Nephron progenitor cell (in vitro differentiated cells): ENCODE measurements at places on chromosomes 5 and 9.

GRCh38 chr5:72412283-72413055 lies 92.3 kb downstream of the PTCD2 start:
- H3K4me1 ChIP-seq = no peaks in the 10 kb centered on the region
- no peak overlapping the region for H3K4me3 ChIP-seq
- no peak overlapping the region for H3K27ac ChIP-seq
- peaks cover 3% of the 10 kb centered on the region for H3K27me3 ChIP-seq
- no peaks in the 10 kb centered on the region for H3K36me3 ChIP-seq

DNA sequence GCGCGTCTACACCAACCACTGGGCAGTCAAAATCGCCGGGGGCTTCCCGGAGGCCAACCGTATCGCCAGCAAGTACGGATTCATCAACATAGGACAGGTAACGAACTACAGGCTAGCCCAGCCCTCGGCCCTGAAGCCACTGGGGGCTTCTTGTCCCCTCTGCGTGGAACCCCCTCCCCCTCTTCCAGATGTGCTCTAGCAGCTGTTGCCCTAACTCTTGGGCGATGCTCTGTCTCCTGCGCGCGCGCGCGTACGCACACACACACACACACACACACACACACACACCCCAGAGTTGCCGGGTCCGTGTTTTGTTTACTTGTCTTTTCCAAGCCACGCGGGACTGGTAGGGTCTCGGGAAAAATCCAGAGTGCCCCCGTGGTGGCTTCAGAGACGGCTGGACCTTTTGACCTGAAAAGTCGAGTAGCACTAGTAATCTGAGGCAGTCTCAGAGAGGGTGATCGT lies 836 bp downstream of the PCSK5 start:
- H3K4me1 ChIP-seq = peaks cover 61% of the 10 kb centered on the region
- no peaks in the 10 kb centered on the region for H3K36me3 ChIP-seq
- DNase-seq = peak; percentile 53
- no peaks in the 10 kb centered on the region for H3K27me3 ChIP-seq
- peak overlapping the region; percentile 75 for H3K27ac ChIP-seq
- H3K4me3 ChIP-seq = peak overlapping the region; percentile 92

GRCh38 chr5:61881821-61882487 lies 424.1 kb upstream of the KIF2A start:
- no peak for DNase-seq
- H3K27ac ChIP-seq = peak overlapping the region; percentile 50
- H3K27me3 ChIP-seq = peaks cover 3% of the 10 kb centered on the region
- H3K36me3 ChIP-seq = no peaks in the 10 kb centered on the region
- peaks cover 11% of the 10 kb centered on the region for H3K4me1 ChIP-seq
- no peak overlapping the region for H3K4me3 ChIP-seq

- DNase-seq = no peak
- H3K36me3 ChIP-seq = no peaks in the 10 kb centered on the region
- H3K27ac ChIP-seq = no peak overlapping the region
- H3K4me1 ChIP-seq = peaks cover 48% of the 10 kb centered on the region
- peak overlapping the region; percentile 53 for H3K4me3 ChIP-seq
Measured at GRCh38 chr5:103260951-103261350, 2.4 kb downstream of the MACIR start.

DNA sequence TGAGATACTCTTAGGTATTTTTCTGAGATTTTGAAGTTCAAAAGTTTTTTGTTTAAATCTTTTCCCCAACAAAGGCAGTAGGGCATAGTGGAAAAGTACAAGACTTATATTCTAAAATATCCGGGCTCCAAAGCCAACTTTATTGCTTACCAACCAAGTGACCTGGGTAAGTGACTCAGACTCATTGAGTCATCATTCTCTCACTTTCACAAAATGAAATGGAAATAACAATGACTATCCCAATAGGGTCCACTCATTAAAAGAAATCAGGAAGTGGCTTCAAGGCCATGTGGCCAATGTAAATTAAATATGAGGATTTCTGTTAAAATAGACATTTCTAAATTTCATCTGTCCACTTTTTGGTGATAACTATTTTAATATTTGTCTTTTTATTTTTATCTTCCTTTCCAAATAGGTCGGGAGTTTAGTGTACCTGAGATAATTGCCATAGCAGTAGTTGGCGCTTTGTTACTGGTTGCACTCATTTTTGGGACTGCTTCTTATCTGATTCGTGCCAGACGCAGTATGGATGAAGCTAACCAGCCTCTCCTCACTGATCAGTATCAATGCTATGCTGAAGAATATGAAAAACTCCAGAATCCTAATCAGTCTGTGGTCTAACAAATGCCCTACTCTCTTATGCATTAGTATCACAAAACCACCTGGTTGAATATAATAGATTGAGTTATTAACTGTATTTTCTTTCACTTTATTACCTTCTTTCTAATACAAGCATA lies 15.5 kb downstream of the TYRP1 start:
- no peak for DNase-seq
- H3K4me1 ChIP-seq = no peaks in the 10 kb centered on the region
- H3K27me3 ChIP-seq = no peaks in the 10 kb centered on the region
- no peaks in the 10 kb centered on the region for H3K36me3 ChIP-seq
- H3K4me3 ChIP-seq = no peak overlapping the region

GRCh38 chr9:9182431-9182830 lies 1382.9 kb upstream of the DMAC1 start:
- no peaks in the 10 kb centered on the region for H3K27me3 ChIP-seq
- H3K36me3 ChIP-seq = no peaks in the 10 kb centered on the region
- H3K27ac ChIP-seq = no peak overlapping the region
- H3K4me1 ChIP-seq = peaks cover 5% of the 10 kb centered on the region

- peaks cover 28% of the 10 kb centered on the region for H3K4me1 ChIP-seq
- no peak overlapping the region for H3K4me3 ChIP-seq
- peaks cover 6% of the 10 kb centered on the region for H3K36me3 ChIP-seq
- no peak for DNase-seq
- no peak overlapping the region for H3K27ac ChIP-seq
Measured at GRCh38 chr5:56853698-56854097, 38.3 kb downstream of the MAP3K1 start.

GRCh38 chr9:137685741-137686420 lies 67.1 kb downstream of the EHMT1 start:
- no peaks in the 10 kb centered on the region for H3K27me3 ChIP-seq
- no peak for DNase-seq
- H3K27ac ChIP-seq = no peak overlapping the region

DNA sequence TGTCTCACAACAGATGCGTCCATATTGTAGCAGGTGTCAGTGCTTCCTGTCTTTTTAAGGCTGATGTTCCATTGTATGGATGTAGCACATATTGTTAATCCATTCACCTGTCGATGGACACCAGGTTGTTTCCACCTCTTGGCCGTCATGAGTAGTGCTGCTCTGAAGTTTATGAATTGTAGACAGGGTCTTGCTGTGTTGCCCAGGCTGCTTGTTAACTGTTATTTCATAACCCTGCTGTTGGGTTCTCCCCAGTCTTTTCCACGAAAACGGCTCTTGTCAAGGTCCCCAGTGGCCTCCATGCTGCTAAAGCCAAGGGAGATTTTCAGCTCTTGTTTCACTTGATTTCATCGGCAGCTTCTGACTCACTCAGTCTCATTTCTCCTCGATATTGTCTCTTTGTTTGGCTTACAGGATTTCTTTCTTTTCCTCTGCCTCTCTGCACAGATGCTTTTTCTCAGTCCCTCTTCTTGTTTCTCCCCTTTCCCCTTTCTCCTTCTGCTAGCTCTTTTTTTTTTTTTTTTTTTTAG lies 12.1 kb upstream of the PSD2 start:
- no peaks in the 10 kb centered on the region for H3K36me3 ChIP-seq
- peaks cover 64% of the 10 kb centered on the region for H3K27me3 ChIP-seq
- H3K27ac ChIP-seq = no peak overlapping the region

- H3K36me3 ChIP-seq = peaks cover 44% of the 10 kb centered on the region
- no peak overlapping the region for H3K4me3 ChIP-seq
- no peak overlapping the region for H3K27ac ChIP-seq
- H3K27me3 ChIP-seq = no peaks in the 10 kb centered on the region
- DNase-seq = no peak
- H3K4me1 ChIP-seq = no peaks in the 10 kb centered on the region
Measured at GRCh38 chr5:6660688-6661087, 27.4 kb downstream of the SRD5A1 start.

DNA sequence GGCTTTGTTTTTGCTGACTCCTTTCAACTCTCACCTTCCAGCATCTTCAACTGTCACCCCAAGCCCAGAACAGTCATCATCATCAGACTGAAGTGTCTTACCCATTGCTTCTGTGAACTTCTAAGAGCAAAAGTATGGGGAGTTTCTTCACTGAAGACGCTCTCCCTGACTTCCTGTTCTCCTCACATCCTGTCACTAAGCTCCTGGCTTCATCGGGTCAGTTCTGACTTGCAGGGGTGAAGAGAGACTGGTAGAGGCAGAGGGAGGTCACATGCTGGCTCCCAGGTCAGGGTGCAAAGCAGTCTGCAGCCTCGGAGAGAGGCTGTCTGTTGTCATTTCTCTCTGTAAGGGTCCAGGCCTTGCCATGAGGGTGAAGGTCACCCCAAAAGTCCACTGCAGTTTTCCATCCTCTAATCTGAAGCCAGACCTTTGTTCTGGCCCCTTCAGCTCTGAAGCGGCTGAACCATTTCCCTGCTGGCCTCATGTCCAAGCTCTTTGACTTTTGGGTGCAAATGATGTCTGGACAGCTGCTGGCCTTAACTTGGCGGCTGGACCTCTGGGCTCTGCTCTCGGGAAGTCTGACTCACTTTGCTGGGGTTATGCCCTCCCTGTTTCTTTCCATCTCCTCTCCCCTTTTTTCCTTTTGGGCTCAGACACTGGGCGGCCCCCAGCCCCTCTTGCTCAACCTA lies 305.0 kb downstream of the RAB3C start:
- peaks cover 9% of the 10 kb centered on the region for H3K36me3 ChIP-seq
- peaks cover 7% of the 10 kb centered on the region for H3K27me3 ChIP-seq
- H3K4me3 ChIP-seq = no peak overlapping the region
- H3K27ac ChIP-seq = no peak overlapping the region

- H3K4me3 ChIP-seq = no peak overlapping the region
- no peaks in the 10 kb centered on the region for H3K4me1 ChIP-seq
- H3K27me3 ChIP-seq = peaks cover 4% of the 10 kb centered on the region
- H3K27ac ChIP-seq = no peak overlapping the region
Measured at GRCh38 chr5:21810737-21811316, 1042.3 kb downstream of the CDH12 start.

GRCh38 chr5:155954701-155955445 lies 372.1 kb upstream of the SGCD start:
- no peak for DNase-seq
- no peaks in the 10 kb centered on the region for H3K4me1 ChIP-seq
- peaks cover 5% of the 10 kb centered on the region for H3K27me3 ChIP-seq
- H3K27ac ChIP-seq = no peak overlapping the region
- no peak overlapping the region for H3K4me3 ChIP-seq
- H3K36me3 ChIP-seq = no peaks in the 10 kb centered on the region

- no peak for DNase-seq
- no peaks in the 10 kb centered on the region for H3K36me3 ChIP-seq
- no peak overlapping the region for H3K4me3 ChIP-seq
- no peaks in the 10 kb centered on the region for H3K4me1 ChIP-seq
- H3K27me3 ChIP-seq = peaks cover 6% of the 10 kb centered on the region
Measured at GRCh38 chr5:160887780-160888179, 35.8 kb upstream of the ATP10B start.

DNA sequence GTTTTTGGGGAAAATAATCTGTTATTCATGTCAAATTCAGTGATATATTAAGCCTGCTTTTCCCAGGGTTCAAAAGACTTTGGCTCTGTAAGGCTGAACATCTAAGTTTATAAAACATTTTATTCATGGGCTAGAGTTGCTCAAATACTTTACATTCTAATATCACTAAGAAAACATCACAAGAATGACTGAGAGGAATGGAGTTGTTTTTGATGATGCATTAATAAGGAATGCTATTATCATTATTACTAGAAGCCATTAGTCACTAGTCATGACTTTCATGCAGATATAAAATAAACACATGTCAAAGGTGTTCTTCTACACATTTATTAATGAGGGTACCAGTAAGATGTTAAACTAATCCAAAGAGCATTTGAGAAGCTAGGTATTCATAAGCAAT lies 185.5 kb upstream of the KCNN2 start:
- H3K4me3 ChIP-seq = no peak overlapping the region
- H3K27me3 ChIP-seq = no peaks in the 10 kb centered on the region
- H3K27ac ChIP-seq = no peak overlapping the region
- DNase-seq = no peak
- peaks cover 4% of the 10 kb centered on the region for H3K36me3 ChIP-seq
- H3K4me1 ChIP-seq = no peaks in the 10 kb centered on the region

- no peaks in the 10 kb centered on the region for H3K4me1 ChIP-seq
- no peak for DNase-seq
- peaks cover 4% of the 10 kb centered on the region for H3K36me3 ChIP-seq
- no peak overlapping the region for H3K27ac ChIP-seq
- no peaks in the 10 kb centered on the region for H3K27me3 ChIP-seq
Measured at GRCh38 chr5:9283021-9283420, 262.9 kb downstream of the SEMA5A start.

DNA sequence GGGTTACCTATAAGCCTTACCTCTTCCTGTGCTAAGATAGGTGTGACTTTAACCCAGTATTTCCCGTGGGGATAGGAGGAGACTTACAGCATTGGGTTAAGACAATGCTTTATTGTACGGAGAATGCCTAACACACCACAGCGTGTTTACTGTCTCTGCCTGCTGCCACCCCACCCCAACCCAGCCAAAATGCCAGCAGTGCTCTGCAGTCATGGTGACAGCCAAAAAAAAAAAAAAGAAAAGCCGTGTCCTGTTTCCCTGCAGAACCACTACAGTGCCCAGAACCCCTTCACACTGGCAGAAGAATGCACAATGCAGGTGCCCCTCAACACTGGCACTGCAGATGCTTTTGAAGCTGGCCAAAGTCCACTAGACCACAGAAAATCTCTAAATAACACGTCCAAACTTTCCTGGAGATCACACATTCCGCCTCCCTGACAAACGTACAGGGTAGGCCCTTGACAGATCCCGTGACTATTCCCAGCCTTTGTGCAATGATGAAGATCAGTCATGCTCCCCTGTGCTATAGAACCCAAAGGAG lies 102.2 kb downstream of the SERINC5 start:
- peaks cover 80% of the 10 kb centered on the region for H3K4me1 ChIP-seq
- DNase-seq = no peak
- peak overlapping the region; percentile 94 for H3K27ac ChIP-seq
- H3K36me3 ChIP-seq = peaks cover 48% of the 10 kb centered on the region
- no peak overlapping the region for H3K4me3 ChIP-seq

- H3K27ac ChIP-seq = no peak overlapping the region
- peaks cover 26% of the 10 kb centered on the region for H3K36me3 ChIP-seq
- no peaks in the 10 kb centered on the region for H3K27me3 ChIP-seq
- peak; percentile 95 for DNase-seq
- H3K4me1 ChIP-seq = peaks cover 48% of the 10 kb centered on the region
Measured at GRCh38 chr5:177491429-177491945, 5.9 kb downstream of the PDLIM7 start.

DNA sequence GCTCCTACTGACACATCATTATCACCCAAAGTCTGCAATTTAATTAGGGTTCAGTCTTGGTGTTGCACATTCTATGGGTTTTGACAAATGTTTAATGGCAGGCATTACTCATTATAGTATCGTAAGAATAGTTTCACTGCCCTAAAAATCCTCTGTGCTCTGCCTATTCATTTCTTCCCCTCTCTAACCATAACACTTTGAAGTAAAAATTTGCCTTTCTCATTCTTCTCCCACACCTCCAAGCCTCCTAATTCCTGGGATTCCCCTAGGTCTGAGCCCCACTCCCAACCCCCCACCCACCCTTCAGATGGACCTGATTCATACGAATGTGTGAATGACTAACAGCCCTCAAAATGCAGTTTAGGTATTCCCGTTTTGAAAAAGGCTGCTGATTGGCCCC lies 18.4 kb downstream of the ENC1 start:
- no peak overlapping the region for H3K27ac ChIP-seq
- peaks cover 55% of the 10 kb centered on the region for H3K4me1 ChIP-seq
- H3K4me3 ChIP-seq = no peak overlapping the region
- no peak for DNase-seq
- H3K27me3 ChIP-seq = peaks cover 4% of the 10 kb centered on the region

GRCh38 chr9:106928350-106928749 lies 65.4 kb downstream of the ZNF462 start:
- H3K27me3 ChIP-seq = peaks cover under 1% of the 10 kb centered on the region
- H3K4me1 ChIP-seq = no peaks in the 10 kb centered on the region
- H3K27ac ChIP-seq = no peak overlapping the region
